NB4 (cell line): ENCODE measurements at places on chromosomes 6 and 20.

DNA sequence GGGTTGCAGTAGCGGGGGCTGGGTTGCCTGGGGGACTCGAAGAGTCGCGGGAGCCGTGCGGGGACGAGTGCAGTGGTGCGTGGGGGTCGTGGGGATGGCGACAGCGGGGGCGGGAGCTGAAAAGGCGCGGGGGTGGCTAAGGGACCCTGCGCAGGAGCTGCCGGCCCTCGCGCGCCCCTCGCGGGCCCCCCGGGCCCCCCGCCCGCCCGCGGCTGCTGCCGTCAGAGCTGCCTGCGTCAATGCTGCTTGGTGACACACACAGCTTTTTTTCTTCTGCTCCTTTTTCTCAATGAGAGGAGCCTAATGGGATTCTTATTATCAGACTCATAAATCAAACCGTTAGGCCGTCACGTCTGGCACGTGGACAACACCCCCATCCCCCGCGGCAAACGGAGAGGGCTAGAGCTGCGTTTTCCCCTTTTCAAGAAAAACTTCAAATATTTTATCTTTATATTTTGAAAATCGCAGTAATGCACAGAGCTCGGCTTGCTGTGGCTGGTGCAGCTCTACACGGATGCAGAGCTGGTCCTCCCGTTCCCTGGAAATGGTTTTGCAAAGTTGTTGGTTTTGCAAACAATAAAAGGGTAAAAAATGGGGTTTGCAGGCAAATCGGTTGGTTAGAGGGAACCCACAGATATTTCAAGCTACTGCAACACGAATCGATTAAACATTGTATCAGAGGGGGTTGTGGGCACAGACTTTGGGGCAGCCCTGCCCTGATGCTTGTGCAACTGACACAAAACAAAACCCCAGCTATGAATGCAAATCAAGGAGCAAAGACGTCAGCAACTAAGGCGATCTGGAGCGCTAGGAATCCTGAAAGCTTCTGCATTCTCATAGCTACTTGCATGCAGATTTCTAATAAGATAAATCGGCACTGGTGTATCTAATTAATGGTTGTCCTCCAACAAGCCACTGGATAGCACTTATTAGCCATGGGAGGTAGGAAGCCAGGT, 161.4 kb downstream of the TBXT start:
- DNase-seq: no peak

DNA sequence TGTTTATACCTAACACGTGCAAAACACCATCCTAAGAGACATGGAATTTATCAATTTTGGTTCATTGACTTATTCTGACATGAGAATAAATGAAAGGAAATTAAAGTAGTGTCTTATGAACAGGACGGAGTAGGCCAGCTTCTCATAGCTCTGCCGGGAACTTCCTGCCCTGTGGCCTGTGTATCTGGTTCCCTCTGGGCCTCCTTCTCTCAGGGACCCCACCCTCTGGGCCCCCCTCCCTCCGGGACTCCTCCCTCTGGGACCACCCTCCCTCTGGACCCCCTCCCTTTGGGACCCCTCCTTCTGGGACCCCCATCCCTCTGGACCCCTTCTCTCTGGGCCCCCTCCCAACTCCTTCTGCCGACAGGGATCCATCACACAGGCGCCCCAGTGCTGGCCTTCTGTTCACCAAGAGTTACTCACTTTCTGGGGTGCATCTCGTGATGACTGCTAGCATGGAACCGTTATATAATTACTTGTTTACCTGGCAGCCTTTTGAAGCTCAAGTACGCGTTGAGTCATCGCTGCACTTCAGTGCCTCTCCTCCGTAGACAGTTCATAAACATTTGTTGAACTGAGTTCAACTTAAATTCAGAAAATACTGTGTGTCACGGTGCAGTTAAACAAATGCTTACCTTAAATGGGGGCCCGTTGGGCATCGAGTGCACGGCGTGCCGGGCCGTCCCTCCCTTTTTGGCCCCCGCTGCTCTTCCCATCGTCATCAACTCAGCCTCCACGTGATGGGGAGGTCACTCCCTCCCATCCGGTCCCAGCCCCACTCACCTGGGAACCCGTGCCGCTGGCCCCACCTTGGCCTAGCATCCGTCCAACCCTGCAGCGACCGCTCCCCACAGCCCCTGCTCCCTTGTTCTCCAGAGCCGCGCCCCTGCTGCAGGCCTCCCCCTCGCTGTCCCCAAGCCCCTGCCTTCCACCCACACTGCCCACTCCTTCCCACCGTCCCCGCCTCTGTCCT, 8.1 kb downstream of the CCR6 start:
- no peak for DNase-seq

DNA sequence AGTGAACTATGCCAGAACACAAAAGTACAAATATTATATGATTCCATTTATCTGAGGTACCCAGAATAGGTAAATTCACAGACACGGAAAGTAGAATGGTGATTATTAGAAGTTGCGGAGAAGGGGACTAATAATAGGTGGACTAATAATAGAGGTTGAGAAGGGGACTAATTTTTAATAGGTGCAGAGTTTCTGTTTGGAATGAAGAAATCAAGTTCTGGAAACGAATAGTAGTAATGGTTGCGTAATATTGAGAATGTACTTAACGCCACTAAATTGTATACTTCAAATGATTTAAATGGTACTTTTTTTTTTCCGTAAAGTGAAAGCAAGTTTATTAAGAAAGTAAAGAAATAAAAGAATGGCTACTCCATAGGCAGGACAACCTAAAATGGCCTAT, 33.2 kb downstream of the B4GALT5 start:
- no peak for DNase-seq

DNA sequence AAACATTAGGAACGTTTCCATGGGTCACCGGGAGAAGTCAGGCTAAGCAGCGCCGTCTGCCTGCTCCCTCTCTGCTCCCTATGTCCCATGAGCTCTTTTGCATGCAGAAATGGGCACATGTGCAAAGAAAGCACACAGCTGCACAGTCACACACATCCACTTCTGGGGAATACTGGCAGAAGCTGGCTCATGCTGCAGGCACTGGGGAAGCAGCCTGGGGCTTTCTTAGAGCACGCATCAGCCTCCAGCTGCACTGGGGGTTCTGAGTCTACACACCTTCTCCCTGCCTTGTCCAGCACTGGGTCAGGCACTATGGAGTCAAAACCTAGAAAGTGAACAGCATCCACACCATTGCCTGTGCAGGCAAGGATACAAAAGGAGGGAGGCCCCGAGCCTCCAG, 76.1 kb upstream of the FOXQ1 start:
- DNase-seq: no peak

GRCh38 chr6:33201935-33202334, 1.3 kb downstream of the SLC39A7 start:
- no peak for DNase-seq

GRCh38 chr6:124757560-124757959, 204.7 kb upstream of the RNF217 start:
- no peak for DNase-seq

DNA sequence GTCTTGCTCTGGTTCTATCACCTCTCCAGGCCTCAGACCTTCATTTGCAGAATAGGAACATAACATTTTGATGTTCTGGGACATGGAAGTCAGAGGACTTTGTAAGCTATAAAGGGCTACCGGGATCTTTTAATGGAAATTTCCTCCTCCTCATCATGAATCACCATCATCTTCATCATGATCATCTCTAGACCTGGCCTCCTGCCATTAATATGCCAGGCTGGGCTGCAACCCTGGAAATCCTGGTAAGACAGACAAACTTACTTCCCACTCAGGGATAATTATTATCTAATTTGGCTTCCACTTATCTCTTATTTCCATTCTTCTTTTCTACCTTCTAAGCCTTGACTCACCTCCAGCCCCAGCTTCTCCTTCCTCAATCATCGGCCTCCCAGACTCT, 41.0 kb upstream of the MRPS18A start:
- DNase-seq: no peak

- DNase-seq: no peak
These were observed 54.8 kb downstream of the DSTN start for GRCh38 chr20:17624551-17625245.

GRCh38 chr6:53119772-53120409, 28.8 kb downstream of the GCM1 start:
- no peak for DNase-seq

DNA sequence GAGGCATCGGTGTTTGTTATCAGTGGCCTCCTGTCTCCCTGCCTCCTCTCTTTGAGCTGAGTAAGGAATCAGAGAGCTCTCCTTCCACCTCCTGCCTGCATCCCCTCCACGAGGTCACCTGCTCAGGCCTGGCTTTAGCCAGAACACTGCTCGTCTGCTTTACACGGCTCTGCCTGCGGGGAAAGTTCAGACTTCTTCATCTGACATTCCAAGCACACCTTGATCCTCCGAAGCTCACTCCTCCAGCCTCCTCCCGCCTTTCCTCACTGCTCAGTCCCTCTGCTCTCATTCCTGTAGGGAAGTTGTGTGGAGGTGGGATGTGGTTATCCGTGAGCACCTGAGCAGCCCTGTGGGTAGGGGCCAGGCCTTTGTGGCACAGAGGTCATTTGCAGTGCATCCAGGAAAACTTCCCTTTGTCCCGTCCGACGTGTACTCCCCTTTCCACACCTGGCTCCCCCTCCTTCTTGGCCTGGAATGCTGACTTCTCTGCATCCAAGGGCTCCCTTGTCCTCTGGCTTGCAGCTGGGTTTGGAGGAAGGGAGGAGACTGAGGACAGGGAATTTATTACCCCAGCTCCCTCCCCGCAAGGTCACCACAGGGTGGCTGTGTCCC, 12.8 kb upstream of the CCDC167 start:
- no peak for DNase-seq

DNA sequence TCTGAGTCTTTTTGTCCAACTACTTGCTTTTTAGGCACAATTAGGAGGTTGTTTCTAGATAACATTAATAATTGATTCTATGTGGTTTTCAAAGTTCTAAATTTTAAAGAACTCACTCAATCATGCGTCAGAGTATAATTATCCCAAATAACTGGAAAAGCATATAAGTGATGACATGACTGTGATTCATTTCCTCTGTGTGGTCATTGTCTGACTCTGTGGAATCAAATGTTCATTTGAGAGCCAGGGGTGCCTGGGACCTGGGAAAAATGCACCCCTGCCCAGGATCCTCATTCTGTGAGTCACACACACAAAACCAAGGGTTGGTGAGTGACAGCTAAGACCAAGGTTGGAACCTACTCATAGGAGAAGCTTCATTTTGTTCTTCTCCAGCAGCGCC, 127.1 kb upstream of the MLIP start:
- DNase-seq: peak; percentile 4

DNA sequence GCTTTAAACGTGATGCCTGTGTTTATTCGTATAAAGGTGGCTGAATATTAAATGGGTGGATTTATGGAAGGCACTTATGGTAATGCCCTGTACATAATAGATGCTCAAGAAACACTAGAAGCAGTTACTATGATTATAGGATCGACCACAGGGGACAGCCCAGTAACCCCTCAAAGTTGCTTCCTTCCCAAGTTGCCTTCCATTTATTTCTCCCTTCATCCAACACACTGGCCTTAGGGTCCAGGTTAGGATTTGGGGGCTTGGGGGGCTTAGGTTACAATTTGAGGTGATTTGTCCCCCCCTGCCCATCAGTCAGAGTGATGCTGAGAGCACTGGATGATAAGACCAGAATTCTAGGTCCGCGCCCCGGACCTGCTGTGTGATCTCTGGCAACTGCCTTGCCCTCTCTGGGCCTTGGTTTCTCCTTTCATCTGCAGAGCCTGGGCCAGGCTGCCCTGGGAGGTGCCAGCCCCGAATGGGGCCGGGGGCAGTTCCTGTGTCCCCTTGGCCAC, 101.5 kb downstream of the CEBPB start:
- no peak for DNase-seq

- DNase-seq: no peak
These were observed 69.3 kb upstream of the FYN start for GRCh38 chr6:111942561-111942960.
